ENCODE measurements at places on chromosomes 12 and 14. TPM values are rescaled to one million over a fixed set of nuclear protein-coding genes. Genes with fewer than 3 reads are reported as not detected.

DNA sequence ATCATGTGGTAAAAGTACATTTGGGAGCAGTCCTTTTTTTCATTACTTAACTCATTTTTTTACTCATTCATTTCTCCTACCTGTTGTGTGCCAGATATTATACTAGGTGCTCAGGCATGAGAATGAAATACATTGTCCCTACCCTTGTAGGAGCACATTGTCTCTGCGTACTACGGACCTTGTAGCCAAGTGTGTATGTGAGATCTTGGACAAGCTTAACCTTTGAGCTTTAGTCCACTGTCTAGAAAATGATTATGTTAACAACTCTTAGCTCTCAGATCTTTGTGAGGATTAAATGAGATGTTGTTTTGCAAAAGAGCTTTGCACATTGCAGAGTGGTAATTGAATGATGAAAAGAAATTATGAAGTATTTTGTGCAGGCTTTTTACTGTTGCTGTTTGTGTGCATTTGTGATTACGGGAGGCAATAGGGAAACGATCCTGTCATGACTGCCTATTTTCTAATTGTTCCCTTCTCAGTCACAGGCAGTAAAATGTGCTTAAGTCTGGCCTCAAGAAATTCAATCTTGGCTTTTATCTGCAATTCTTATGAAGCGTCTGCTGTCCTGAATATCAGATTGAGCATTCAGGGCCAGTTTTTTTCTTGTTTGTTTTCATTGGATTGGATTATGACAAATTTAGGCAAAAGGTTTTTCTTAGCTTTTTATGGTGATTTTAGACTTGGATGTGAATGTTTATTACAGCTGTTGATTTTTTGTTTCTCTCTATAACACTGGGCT lies 447.7 kb downstream of the PDZRN4 start:
- DNase-seq, result no peak

GRCh38 chr12:55706568-55707218 lies 1.0 kb downstream of the ITGA7 start:
- peak; percentile 6 for DNase-seq

DNA sequence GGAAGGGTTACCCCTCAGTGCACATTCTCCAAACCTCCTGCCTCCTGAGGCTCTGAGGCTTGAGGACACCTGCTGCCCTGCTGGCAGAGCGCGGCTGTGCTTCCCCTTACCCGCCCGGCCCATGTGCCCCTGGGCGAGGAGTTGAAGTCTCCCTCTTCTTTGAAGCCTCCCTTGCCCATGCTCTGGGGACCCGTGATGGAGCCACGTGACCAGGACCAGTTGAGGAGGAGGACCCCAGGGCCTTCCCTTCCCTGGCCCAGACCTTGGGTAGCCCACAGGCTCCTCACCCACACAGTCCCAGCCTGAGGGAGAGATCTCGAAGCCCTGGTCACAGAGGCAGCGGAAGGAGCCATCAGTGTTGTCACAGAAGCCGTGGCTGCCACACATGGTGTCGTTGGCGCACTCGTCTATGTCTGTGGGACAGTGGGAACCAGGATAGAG lies 12.9 kb downstream of the ISCA2 start:
- no peak for DNase-seq

DNA sequence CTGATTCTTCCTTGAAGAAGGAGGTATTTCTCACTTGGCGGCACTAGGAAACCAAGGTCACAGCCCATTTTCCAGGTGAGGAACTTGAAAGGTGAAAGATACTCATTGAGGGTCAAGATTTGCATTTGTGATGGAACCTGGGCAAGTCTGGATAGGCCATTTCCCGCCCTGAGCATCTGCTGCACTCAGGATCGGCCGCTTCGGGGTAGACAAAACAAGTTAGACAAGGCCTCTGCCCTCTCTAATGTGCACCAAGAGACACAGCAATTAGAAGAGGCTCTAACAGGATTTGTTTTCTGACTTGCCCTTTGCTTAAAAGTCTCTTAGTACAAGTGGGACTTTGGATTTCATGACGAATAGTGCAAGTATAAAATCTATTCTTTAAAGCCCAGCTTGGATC lies 167.2 kb downstream of the KTN1 start:
- no peak for DNase-seq

DNA sequence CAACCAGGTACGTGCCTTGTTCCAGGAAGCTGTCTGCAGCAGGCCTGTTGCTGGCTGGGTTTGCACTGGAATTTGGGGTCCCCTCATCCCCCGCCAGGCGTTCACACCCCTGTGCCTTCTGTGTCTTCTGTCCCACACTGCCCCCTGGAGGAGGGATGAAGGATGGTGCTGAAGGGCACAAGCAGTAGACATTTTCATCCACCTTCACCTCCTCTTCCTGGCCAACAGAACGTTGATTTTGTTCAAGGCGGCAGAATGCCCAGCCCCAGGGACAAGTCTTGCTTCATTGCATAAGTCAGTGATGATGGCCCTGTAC lies 122.1 kb downstream of the CALM1 start:
- no peak for DNase-seq

GRCh38 chr12:2957816-2958431 lies 1.3 kb upstream of the TEAD4 start:
- DNase-seq, result no peak

DNA sequence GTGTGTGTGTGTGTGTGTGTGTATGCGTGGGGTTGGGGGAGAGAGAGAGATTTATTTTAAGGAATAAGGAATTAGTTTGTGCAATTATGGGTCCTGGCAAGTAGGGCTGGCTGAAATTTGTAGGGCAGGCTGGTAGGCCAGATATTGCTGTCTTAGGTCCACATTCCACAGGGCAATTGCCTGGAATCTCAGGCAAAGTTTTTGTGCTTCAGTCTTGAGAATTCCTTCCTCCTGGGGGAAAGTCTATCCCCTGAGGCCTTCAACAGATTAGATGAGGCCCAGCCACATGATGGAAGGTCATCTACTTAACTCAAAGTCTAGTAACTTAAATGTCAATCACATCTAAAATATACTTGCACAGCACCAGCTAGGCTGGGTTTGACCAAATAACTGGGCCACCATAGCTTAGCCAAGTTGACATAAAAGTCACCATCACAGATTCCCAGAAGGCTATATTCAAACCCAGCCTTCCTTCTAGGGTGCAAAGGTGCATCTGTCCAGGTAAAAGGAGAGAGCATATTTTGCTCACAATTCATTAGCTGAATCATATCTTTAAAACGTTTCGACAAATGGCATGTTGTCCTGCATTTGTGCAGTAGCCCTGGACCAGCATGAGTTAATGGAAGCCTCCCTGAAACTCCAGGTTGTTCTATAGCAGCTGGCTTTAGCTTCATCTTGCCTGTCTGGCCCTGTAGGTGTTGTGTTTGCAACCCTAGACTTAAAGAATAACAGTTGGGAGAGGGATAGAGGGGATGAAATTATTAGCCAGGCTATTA lies 63.1 kb downstream of the C14orf132 start:
- DNase-seq, result no peak

DNA sequence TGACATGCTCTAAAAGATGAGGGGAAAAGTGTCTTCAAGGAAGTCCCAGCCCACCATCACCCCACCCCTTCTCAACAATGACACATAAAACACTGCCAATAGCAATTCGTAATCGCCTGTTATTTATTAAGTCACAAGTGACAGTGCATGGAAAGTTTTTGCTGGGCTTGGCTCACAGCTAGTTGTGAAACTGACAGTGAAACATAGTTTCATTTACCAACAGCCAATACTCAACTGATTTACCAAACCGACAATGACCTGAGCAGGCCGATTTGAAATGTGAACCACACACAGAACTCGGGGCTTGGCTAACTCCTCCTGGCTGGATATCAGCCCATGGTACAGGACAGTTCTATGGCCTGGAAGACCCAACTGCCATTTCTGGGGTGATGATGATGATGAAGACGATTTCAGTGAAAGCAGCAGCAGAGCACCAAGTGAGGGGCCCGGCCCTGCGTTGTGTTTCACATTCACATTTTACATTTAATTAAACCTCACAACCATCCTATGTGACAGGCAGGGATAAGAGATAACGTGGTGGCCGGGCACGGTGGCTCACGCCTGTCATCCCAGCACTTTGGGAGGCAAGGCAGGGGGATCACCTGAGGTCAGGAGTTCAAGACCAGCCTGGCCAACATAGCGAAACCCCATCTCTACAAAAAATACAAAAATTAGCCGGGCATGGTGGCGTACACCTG lies 42.7 kb downstream of the CAMKK2 start:
- no peak for DNase-seq

The FAIM2 gene
- 10.4 TPM for total RNA-seq

The FITM1 gene
- total RNA-seq, result 87.4 TPM

The STXBP6 gene
- 18.8 TPM for total RNA-seq

The OASL gene
- total RNA-seq, result 1.1 TPM

Data from right cardiac atrium (tissue), 5 donors.